Activated T-helper 9 cell treated with anti-CD3 and anti-CD28 coated beads, Interleukin-2, amount 50 U/mL, for 16 hours (primary cell): ENCODE measurements at places on chromosomes 4 and X.

DNA sequence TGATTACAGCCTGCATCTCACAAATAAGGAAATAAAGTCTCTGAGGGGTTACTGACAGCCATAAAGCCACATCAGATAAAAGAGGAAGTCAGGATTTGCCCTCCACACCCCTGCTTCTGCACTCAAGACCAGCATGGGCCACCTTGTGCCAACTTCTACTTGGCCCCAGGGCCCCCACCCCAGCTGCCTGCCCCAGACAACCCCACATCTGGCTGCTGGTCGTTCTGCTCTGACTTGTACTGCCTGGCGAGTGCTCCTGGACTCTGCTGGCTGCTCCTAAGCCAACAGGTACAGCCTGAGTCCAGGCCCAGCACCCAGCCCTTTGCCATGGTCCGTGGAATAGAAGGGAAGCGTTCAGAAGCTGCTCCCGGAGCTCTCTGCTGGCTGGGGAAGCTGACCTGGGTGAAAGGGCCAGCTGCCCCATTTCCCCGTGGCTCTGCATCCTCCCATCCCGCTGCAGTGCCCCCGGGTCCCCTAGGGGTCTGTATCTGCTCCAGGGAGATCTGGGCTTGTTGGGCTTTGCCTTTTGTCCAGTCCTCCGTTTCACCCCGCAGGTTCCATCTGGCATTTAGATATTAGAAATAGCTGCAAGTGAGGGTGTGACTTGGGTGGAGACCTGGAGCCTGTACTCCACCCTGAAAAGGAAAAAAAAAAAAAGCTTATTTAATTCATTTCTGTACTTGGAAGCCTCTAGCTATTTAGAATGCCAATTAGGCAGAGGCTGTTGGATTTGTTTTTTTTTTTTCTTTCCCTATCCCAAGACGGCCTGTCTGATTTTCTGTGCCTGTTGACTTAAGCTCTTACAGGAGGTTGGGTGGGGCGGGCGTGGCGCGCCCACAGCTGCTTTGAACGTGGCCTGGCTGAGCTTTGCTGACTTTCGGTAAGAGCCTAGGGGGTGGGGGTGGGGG is 194.7 kb downstream of the PTTG2 start:
- DNase-seq = no peak

- DNase-seq = no peak
Observed at GRCh38 chrX:10015723-10016518, 48.8 kb downstream of the CLDN34 start.

DNA sequence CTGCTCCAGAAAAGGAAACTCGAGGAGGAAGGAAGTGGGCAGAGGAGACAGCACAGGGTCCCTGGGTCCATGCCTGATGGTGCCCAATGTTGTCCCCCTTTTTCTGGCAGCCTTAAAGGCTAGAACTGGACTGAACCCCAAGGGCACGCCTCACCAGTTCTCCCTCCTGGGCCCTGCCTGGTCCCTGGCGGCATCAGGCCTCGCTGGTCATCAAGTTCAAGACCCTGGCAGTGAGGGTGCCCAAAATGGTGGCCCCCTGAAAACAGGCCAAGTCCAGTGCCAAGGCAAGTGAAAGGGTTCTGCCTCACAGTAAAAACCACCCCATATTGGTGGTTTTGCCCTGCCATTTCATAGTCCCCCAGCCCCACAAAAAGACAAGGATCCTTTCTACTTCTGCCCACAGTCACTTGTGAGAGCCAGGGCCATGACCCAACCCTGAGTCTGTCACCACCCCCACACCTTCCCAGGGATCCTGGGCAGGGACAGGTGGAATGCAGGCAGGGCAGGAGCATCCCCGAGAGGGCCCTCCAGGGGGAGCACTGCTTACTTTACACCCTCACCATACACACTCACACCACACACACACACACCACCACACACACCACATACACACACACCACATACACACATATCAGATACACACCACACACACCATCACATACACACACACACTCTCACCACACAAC is 107.6 kb downstream of the DCTD start:
- DNase-seq = no peak

DNA sequence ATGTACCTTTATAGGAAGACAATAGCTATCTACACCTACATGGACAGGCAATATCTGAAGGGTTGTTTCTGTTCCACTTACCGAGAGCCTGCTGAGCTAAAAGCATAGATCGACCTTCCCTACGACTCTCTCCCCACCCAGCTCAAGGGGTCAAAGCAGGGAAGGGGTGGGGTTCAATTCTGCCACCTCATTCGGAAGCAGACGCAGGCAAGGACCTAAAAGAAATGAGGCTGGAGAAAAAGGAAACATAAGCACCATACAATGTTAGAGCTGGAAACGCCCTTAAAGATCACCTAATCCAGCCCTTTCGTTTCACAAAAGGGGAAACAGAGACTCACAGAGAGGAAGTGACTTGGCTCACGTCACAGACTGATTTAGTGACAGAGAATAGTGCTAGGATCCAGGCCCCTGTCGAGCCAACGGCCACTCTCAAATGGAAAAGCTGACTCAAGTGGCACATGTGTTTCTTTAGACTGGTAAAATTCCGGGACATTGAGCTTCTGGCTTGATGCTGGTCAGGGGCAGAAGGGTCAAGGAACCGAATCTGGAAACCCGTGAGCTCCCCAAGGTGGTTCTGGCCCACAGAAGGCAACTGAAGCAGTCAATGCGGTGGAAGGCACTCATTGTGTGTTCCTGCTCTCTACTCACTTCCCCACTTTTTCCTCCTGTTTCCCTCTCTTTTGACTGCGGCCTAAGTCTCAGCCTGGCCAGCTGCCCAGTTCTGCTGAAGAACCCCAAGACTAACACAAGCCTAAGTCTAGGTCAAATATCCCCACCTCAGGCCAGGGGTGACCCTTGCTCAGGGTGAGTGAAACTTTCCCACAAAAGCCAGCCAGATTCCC is 7.5 kb downstream of the SEPTIN6 start:
- DNase-seq = no peak

GRCh38 chr4:68132342-68132741 is 2.7 kb upstream of the TMPRSS11F start:
- no peak for DNase-seq

- no peak for DNase-seq
Observed at GRCh38 chr4:128847082-128847724, 37.7 kb downstream of the JADE1 start.

DNA sequence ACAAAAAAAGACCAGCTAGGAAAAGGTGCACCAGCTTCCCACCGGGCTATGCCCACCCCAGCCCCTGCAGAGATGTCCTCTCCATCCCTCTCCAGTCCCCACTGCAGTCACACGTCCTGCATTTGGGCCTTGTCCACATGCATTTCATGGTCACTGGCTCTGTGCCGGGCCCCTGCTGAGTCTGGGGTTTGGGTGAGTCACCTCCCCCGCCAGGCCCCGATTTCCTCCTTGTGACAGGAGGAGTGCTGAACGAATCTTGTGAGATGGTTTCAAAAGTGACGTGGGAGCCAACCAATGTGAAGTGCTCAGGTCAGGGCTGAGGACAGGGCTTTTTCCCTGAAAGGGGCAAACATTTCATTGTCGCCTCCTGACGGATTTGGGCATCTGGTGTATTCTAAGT is 7.1 kb downstream of the CPZ start:
- DNase-seq = no peak

- DNase-seq = no peak
Observed at GRCh38 chr4:102758241-102759160, 2.3 kb downstream of the MANBA start.

- no peak for DNase-seq
Observed at GRCh38 chr4:159446266-159446976, 343.5 kb downstream of the RAPGEF2 start.

GRCh38 chr4:37765741-37766140 is 60.7 kb upstream of the PGM2 start:
- DNase-seq = no peak

- no peak for DNase-seq
Observed at GRCh38 chr4:145154573-145154972, 25.8 kb downstream of the OTUD4 start.

DNA sequence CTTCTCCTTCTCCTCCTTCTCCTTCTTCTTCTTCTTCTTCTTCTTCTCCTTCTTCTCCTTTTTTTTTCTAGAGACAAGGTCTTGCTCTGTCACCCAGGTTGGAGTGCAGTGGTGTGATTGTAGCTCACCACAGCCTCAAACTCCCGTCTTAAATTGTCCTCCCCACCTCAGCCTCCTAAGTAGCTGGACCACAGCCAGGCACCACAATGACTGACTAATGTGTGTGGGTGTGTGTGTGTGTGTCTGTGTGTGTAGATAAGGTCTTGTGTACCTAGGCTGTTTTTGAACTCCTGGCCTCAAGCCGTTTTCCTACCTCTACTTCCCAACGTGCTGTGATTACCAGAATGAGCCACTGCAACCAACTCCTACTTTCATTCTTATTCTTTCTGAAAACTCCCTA is 390.9 kb downstream of the ADAM29 start:
- no peak for DNase-seq

DNA sequence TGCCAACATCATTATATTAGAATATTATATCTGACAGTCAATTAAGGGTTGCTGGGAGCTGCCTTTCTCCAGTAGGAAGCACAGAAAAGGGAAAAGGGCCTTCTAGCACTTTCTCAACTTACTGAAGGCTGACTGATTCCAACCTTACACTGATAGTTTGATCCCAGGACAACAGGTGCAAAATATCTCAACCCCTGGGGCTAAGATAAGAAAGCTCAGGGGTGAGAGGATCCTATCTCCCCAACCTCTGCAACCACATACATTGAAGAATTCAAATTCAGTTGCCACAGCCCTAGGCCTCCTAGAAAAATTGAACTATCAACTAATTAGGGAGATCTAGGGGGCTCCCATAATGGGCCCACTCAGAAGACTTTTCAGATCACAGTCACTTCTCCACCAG is 179.1 kb upstream of the GPRIN3 start:
- DNase-seq = no peak

DNA sequence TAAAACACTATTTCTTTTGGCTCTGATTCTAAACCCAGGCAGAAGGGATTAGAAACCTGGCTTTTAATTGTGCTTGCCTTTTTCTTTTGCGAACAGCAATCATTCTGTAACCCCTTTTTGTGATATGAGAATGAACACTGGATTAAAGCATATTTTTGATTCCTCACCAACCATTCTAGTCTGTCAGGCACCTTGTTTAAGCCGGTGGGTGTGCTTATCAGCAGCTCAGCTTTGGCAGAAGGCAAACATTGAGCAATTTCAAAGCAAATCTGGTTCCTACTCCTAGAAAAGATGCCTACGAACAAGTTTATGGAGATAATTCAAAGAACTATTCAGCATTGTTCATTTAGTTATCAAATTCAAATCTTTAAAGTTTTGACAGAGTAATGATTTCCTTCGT is 265.1 kb upstream of the FAM241A start:
- no peak for DNase-seq
